ENCODE measurements at places on chromosomes 4 and X. TPM values are rescaled to one million over a fixed set of nuclear protein-coding genes. Genes with fewer than 3 reads are reported as not detected.

GRCh38 chr4:163878336-163879121 lies 384.0 kb downstream of the TMA16 start:
- H3K4me3 ChIP-seq, result no peak overlapping the region
- H3K36me3 ChIP-seq, result no peaks in the 10 kb centered on the region
- H3K27me3 ChIP-seq, result no peaks in the 10 kb centered on the region

Gene PSAPL1
- not detected for total RNA-seq

Gene GLUD2
- total RNA-seq, result 2.8 TPM

- DNase-seq, result peak; percentile 74
- peak within 1 kb of the TSS; percentile 97 for H3K27ac ChIP-seq
- peaks cover 6% of the 10 kb centered on the region for H3K27me3 ChIP-seq
- H3K36me3 ChIP-seq, result no peaks in the 10 kb centered on the region
- no peaks in the 10 kb centered on the region for H3K4me1 ChIP-seq
- peak within 1 kb of the TSS; percentile 79 for H3K4me3 ChIP-seq
These were observed at the start of gene INTS6L for GRCh38 chrX:135520553-135521404. Gene INTS6L (plus strand): TSS chrX:135520660. CDS start chrX:135520993, 333 bp downstream.

DNA sequence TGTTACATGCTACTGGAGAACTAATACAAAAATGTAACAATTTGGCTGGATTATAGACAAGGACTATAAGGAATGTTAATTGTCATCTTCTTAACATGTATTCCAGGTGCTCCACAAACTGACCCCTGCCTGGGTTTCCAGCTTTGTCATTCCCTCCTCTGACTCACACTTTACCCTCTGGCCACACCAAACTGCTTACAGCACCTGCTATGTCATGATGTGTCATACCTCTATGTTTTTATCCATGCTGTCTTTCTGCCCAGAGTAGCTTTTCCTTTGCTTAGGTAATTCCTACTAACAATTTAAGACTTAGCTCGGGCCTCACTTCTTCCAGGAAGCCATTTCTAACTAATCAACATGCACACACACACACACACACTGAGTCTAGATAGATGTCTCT lies 14.0 kb upstream of the SHROOM4 start:
- no peak overlapping the region for H3K27ac ChIP-seq
- no peaks in the 10 kb centered on the region for H3K36me3 ChIP-seq
- no peak for DNase-seq

DNA sequence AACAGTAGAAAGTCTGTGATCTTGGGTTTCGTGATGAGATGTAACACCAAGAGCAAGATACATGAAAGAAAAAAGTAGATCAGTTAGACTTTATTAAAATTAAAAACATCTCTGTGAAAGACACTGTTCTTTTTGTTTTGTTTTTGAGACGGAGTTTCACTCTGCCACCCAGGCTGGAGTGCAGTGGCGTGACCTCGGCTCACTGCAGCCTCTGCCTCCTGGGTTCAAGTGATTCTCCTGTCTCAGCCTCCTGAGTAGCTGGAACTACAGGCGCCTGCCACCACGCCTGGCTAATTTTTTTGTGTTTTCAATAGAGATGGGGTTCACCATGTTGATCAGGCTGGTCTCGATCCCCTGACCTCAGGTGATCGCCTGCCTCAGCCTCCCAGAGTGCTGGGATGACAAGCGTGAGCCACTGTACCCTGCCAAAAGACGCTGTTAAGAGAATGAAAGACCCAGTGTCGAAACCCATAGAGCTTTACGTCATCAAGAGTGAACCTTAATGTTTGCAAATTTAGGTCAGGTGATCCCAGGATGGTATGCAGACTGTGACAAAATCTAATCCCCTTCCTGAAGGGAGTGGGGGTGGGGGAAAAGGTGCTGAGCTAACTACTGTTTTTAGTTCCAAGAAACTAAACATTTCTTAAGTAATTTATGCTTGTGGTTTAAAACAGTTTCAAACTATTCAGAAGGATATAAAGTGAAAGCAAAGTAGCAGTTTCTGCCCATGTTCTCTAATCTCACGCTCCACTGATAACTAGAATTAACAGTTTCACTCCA lies 8.0 kb downstream of the OFD1 start:
- no peak for DNase-seq
- H3K27me3 ChIP-seq, result no peaks in the 10 kb centered on the region
- H3K4me1 ChIP-seq, result no peaks in the 10 kb centered on the region
- H3K27ac ChIP-seq, result no peak overlapping the region
- H3K4me3 ChIP-seq, result no peak overlapping the region

DNA sequence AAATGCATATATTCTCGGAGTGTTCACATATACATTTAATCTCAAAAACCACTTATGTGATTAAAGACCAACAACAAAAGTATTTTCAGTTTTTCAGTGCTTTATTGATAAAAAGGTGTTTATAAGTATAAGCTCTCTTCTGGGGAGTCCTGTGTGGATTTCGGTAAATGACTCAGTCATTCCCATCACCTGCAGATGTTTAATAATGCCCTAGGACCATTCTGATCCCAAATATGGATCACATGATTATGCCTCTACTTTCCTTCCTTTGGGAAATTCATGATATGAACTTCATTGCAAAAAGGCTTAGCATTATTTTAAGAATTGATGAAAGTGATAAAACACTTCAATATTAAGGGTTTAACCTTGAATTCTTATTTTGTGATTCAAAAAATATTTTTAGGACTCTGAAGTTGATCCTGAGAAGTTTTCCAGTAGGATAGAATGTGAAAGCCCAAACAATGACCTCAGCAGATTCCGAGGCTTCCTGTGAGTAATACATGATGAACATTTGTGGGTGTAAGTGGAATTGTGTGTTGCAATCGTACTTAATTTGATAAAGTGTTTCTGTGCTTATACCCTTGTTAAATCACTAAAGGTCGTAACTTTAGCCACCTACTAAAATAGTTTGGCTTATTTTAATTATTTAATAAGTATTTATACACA lies 40.2 kb downstream of the ATP10D start:
- H3K36me3 ChIP-seq, result peaks cover 3% of the 10 kb centered on the region
- H3K4me3 ChIP-seq, result no peak overlapping the region
- DNase-seq, result no peak

- H3K4me1 ChIP-seq, result no peaks in the 10 kb centered on the region
- no peak overlapping the region for H3K4me3 ChIP-seq
- H3K27ac ChIP-seq, result no peak overlapping the region
- H3K27me3 ChIP-seq, result no peaks in the 10 kb centered on the region
- H3K36me3 ChIP-seq, result no peaks in the 10 kb centered on the region
These were observed 168.8 kb upstream of the ZFP42 start for GRCh38 chr4:187826725-187827124.

DNA sequence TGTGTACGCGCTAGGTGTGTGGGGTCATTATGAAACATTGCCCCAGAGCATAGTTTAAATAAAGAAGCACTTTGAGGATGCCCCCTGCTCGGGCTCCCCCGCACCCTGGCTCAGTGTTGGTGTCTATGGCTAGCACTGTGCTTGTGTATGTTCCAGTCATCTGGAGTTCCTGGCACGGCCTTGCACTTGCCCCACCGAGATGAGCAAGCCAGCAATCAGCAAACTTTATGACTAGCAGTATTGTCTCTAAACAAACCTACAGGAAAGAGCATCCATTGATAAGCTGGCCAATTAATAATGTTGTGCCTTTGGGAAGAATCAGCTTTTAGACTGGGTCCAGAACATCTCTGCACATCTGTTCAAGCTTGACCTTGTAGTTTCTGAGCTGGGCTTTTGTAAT lies 707 bp upstream of the SHROOM4 start:
- H3K27ac ChIP-seq, result peak overlapping the region; percentile 77
- no peak for DNase-seq

- H3K4me1 ChIP-seq, result no peaks in the 10 kb centered on the region
- H3K36me3 ChIP-seq, result no peaks in the 10 kb centered on the region
- DNase-seq, result no peak
- no peak overlapping the region for H3K4me3 ChIP-seq
These were observed 285.0 kb upstream of the AADAT start for GRCh38 chr4:170374770-170375169.

Gene HTR2C
- total RNA-seq, result not detected

DNA sequence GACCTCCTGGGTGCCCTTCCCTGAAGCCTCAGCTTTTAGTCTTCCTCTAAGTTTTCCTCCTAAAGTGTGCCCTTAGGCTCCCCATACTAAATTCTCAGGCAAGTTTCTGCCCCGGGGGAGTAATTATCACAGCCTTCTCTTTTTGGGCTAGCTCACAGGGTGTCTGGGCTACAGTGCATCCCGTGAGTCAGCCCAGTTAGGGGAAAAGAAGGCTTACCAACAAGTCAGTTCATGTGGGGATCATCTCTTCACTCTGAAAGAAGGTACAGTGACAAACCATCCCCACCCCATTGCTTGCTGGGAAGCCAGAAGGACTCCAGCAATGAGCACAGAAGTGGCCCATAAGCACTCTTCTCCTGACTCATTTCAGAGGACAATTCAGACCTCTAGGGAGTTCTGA lies 134.7 kb upstream of the FAM9C start:
- no peaks in the 10 kb centered on the region for H3K27me3 ChIP-seq
- no peak overlapping the region for H3K4me3 ChIP-seq
- DNase-seq, result no peak

GRCh38 chr4:1080961-1081688 lies 32.2 kb downstream of the RNF212 start:
- H3K36me3 ChIP-seq, result no peaks in the 10 kb centered on the region
- no peaks in the 10 kb centered on the region for H3K4me1 ChIP-seq
- H3K4me3 ChIP-seq, result no peak overlapping the region
- no peak overlapping the region for H3K27ac ChIP-seq

- H3K27ac ChIP-seq, result no peak overlapping the region
- no peak overlapping the region for H3K4me3 ChIP-seq
- no peaks in the 10 kb centered on the region for H3K36me3 ChIP-seq
These were observed 118.3 kb upstream of the ATOH1 start for GRCh38 chr4:93710101-93710846.

Gene MAGEB1
- not detected for total RNA-seq

DNA sequence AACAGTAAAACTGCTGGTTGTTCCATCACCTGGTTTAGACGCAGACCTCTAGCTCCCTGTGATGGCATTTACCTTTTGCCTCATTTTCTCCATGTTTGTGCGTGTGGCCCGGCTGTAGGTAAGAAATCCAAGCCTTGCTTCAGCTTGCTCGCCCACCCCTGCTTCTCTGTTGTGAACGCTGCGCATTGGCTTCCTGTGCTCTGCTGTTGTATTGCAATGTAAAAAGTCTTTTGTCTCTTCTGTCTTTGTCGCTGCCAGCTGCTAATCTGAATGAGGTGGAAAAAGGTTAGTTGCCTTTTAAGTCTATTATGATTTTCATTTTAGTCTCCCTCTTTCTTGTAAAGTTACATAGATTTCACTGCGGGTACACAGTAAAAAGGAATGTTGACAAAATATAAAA lies 127.3 kb upstream of the PACRGL start:
- no peaks in the 10 kb centered on the region for H3K36me3 ChIP-seq
- no peaks in the 10 kb centered on the region for H3K27me3 ChIP-seq
- no peak for DNase-seq

DNA sequence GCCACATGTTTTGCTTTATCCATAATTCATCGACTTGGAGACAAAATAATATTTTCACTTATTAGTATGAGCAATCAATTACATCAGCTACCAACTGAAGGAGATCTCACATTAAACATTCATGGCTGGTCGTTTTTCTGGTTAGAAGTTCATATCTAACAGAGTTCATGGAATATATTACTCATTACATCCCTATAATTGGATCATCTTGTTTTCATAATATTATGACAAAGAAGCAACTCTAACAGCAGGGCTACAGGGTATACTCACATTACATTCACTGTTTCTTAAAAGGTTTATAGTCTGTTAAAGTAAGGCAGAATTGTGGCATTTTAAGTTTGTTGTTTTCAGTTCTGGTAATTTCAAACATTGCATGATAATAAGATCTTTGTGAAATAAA lies 33.0 kb downstream of the GSTCD start:
- H3K36me3 ChIP-seq, result peaks cover 3% of the 10 kb centered on the region
- no peaks in the 10 kb centered on the region for H3K4me1 ChIP-seq
- H3K27me3 ChIP-seq, result no peaks in the 10 kb centered on the region
- no peak overlapping the region for H3K27ac ChIP-seq
- H3K4me3 ChIP-seq, result no peak overlapping the region
- no peak for DNase-seq

GRCh38 chr4:133565379-133565778 lies 416.3 kb downstream of the PCDH10 start:
- no peaks in the 10 kb centered on the region for H3K36me3 ChIP-seq
- H3K27me3 ChIP-seq, result no peaks in the 10 kb centered on the region
- no peak overlapping the region for H3K27ac ChIP-seq
- no peak overlapping the region for H3K4me3 ChIP-seq

Gene DCLK2
- 4.0 TPM for total RNA-seq

- no peak overlapping the region for H3K4me3 ChIP-seq
- no peak overlapping the region for H3K27ac ChIP-seq
- no peak for DNase-seq
- no peaks in the 10 kb centered on the region for H3K4me1 ChIP-seq
These were observed 550.7 kb downstream of the ADGRL3 start for GRCh38 chr4:61750810-61751209.

- H3K36me3 ChIP-seq, result no peaks in the 10 kb centered on the region
- DNase-seq, result no peak
- peaks cover 62% of the 10 kb centered on the region for H3K27me3 ChIP-seq
- no peak overlapping the region for H3K27ac ChIP-seq
- no peak overlapping the region for H3K4me3 ChIP-seq
- no peaks in the 10 kb centered on the region for H3K4me1 ChIP-seq
These were observed 17.5 kb upstream of the RGN start for GRCh38 chrX:47060708-47061107.

- H3K4me3 ChIP-seq, result no peak overlapping the region
- no peaks in the 10 kb centered on the region for H3K27me3 ChIP-seq
- DNase-seq, result no peak
- no peak overlapping the region for H3K27ac ChIP-seq
These were observed 340.7 kb downstream of the RAB28 start for GRCh38 chr4:13143222-13144070.

DNA sequence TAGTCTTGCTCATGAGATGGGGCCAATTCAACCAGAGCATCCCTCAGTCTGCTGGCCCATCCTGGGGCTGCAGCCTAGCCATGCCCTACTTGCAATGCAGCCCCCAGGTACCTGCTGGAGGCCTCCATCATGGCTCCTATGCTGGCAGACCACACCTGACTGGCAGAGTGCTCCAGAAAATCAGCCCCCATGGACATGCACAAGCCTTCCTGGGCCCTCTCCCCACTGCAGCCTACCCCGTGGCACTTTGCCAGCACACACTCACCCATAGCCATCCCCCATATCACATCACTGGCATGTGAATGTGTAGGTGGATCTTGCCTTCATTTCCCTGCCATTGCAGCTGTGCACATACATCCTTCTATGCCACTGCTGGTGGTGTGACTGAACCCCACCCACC lies 381.8 kb downstream of the UBE2NL start:
- H3K27ac ChIP-seq, result no peak overlapping the region
- H3K4me3 ChIP-seq, result no peak overlapping the region
- H3K4me1 ChIP-seq, result no peaks in the 10 kb centered on the region
- no peaks in the 10 kb centered on the region for H3K36me3 ChIP-seq
- H3K27me3 ChIP-seq, result no peaks in the 10 kb centered on the region
- DNase-seq, result no peak

Gene SYAP1
- total RNA-seq, result 30.4 TPM

Gene SH3TC1
- total RNA-seq, result 16.4 TPM

DNA sequence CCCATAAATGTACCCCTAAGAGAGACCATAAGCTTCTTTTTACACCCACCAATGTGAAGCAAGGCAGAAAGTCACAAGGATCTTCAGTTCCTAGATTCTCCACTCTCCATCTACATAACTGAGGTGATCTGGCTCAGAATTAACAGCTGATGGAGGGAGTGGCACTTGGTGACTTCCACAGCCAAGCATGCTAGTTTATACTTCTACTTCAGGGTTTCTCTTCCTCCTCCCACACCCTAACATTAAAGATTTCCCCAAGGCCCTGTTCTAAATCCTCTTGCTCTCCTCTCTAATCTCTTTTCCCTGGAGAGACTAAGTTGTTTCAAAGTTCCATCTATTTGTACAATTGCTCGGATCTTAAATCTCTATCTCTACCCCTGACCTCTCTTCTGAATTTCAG lies 81.1 kb downstream of the MBNL3 start:
- no peak overlapping the region for H3K4me3 ChIP-seq
- DNase-seq, result no peak
- H3K4me1 ChIP-seq, result no peaks in the 10 kb centered on the region
- H3K36me3 ChIP-seq, result no peaks in the 10 kb centered on the region
